ENCODE measurements at places on chromosomes 3 and 15.

DNA sequence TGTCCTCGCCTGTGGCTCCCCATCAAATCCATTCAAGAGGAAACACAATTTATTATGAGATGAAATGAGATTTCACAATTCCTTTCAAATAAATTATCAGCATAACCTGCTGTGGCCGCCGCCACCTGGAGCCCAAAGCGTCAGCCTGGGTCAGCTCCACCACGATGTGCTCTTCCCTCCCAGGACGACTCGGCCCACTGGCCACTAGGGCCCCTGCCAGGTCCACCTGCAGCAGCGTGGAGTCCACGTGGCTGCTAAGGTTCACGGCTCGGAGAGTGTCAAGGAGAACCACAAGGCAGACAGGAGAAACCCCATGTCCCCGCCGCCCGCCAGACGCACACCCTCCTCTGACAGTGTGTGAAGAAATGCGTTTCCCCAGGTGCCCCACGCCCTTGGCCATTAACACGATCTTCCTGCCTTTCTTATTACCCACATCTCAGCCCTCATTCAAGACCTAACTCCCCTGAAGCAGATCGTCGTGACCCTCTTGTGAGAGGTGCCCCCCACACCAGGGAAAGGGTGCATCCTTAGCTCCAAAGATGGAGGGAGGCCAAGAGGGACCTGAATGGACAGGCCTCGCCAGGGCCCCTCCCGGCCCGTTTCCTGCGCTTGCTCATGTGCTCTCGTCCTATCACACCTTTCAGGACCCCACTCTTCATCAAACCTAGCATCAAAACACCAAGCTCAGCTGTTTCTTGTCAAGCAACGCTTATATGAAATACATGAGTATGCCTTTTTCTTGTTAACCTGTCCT lies 80.6 kb downstream of the OCA2 start:
- DNase-seq, result no peak

GRCh38 chr3:136146981-136147729 lies 49.0 kb downstream of the MSL2 start:
- DNase-seq, result no peak

DNA sequence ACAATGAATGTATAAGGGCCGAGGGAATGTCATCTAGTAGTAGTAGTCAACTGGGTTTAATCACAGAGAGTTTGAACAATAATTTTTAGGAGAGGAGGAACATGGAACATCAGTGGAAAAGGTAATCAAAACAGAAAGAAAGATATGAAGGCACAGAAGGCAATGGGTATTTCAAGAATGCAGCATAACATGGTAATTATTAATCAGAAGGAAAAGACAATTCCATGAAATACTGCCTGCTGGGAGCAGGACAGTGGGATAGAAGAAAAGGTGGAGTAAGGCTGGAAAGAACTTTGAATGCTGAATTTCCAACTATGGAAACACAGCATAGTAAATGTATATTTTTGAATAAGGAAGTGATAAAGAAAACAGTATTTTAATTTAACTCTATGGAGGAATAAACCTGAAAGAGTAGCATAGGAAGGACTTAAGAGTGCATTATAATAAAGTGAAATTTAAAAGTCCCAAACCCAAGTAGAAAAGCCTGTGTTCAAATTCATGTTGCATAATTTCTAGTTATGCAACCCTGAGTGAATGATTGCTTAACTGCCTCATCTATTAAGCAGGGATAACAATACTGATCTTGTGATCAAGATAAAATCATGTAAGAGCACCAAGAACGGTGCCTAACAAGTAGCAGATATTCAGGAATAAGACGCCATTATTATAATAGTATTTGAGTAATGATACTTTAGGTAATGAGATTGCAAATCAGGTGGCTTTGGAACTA lies 357.7 kb downstream of the TBC1D5 start:
- DNase-seq, result no peak

GRCh38 chr3:156201411-156202405 lies 81.3 kb downstream of the KCNAB1 start:
- DNase-seq, result no peak

- DNase-seq, result no peak
These were observed 518.8 kb upstream of the ZNF385D start for GRCh38 chr3:22269831-22270230.

DNA sequence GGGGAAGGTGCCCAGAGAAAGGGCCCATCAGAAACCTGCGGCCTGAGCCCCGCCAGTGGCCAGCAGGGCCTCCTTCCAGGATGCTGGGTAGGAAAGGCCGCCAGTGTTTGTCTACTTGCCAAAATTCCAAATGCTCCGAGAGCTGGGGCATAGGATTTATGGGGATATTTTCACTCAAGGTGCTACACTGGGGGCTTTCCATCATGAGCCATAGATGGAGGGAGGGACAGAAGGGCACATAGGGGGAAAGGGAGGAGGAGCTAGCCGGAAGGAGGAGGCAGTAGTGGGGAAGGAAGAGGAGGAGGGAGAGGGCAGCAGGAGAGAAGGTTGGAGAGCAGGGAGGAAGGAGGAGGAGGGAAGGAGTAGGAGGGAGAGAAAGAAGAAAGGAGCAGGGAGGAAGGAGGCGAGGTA lies 494.7 kb upstream of the PROK2 start:
- DNase-seq, result no peak

- no peak for DNase-seq
These were observed 1.9 kb downstream of the ADAMTS9 start for GRCh38 chr3:64685800-64686445.

DNA sequence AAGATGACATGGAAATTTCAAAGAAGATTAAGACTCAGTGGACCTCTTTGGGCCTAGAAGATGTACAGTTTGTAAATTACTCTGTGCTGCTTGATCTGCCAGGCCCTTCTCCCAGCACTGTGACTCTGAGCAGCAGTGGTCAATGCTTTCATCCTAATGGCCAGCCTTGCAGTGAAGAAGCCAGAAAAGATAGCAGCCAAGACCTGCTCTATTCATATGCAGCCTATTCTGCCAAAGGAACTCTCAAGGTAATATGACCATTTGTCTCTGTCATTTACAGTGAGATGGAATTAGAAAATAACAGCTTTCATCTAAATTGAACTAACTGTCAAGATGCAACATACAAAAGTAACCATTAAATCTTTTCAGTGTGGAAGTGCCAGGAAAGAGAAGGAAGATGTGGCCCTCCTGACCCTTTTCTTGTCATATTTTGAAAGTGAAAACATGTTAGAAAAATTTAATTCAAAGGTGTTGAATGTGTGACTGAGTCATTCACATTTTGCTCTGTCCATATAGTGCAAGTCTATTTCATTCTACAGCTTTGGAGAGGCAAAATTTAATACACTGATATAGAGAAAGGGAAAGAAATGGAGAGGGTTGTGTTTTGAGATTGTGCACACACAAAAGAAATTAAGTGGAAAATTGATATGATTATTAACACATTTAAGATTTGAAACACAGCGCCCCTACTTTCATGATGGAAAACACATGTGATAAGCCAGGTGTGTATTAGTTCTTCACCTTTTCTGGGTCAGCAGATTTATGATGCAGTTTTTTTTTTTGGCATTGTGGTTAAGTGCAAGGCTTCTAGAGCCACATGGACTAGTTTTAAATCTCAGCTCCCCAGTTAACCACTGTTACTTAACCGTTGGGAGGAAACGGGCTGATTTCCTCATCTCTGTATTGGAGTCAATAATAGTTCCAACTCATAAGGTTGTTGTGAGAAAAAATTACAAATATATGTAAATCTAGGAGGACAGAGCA lies 375.1 kb downstream of the NAALADL2 start:
- no peak for DNase-seq

DNA sequence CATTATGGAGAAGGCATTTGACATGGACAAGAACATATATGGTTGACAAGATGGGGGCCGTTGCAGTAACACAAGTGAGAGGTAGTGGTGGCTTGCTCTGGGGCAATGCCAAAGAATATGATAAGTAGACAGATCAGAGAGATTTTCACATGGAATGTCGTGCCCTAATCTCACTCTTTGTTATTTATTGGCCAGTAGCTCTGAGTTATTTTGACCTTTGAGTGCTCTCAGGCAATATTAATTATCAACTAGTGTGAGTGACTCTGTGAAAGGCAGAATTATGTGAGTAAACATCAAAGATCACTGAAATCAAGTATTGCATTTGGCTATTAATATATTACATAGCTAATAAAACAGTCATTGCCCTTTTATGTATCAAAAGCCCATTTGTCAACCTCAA lies 164.9 kb upstream of the ADAMTS9 start:
- no peak for DNase-seq

DNA sequence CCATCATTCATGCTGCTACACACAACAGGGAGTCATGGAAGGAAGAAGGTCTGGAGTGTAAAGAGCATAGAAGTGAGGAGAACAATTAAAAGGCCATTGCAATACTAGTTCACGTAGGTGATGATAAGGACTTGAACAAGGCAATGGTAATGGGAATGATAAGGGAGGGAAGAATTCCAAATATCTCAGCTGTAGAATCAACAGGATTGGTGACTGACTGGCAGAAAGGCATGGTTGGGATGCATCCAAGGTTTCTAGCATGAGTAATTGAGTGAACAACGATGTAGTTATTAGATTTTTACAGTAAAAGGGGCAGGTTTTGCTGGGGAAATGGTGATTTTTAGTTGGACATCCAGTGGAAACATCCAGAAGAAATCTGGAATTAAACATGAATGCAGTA lies 2.4 kb upstream of the SEC62 start:
- no peak for DNase-seq

- DNase-seq, result no peak
These were observed 96.9 kb upstream of the TBL1XR1 start for GRCh38 chr3:177294221-177294620.
